Jurkat, Clone E6-1 (cell line): ENCODE measurements at places on chromosomes 16 and 17.
A peak's percentile ranks its signal among the peaks of the same experiment; 100 is the strongest.

DNA sequence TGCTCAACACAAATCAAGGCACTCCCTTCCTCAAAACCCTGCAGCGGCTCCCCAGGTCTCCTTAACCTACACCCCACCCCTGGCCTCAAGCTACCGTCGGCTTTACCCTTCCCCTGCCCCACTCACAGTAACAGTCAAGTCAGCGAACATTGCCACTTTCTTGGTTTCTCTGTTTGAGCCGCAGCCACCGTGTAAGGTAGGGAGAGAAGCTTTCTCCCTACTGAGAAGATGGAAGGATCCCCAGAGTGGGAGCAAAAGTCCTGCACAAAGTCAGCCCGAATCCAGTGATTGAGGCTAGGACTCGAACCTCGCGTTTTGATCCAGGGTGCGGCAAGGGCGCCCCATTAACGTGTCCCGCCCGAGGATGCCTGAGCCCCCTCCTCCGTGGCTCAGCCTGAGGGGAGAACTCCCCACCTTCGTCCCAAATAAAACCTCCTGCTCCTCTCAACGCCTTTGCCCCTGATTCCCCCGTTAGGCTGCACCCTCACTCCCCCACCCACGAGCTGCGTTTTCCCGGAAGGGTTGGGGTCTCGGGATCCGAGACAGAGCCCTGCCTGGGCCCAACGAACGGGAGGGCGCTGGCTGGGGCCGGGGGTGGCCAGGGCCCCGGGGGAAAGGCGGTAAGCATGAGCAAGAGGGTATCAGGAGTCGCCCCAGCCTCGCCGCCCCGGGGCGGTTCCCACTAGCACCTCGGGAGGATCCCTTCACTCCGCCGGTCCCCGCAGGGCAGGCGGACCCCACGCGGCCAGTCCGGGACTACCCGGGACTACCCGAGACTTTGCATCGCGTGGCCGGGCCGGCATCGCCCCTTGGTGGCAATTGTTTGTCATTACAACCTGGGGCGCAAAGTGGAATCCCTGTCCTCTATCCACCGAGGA, 9.9 kb upstream of the NAGS start:
- peak; percentile 27 for DNase-seq

DNA sequence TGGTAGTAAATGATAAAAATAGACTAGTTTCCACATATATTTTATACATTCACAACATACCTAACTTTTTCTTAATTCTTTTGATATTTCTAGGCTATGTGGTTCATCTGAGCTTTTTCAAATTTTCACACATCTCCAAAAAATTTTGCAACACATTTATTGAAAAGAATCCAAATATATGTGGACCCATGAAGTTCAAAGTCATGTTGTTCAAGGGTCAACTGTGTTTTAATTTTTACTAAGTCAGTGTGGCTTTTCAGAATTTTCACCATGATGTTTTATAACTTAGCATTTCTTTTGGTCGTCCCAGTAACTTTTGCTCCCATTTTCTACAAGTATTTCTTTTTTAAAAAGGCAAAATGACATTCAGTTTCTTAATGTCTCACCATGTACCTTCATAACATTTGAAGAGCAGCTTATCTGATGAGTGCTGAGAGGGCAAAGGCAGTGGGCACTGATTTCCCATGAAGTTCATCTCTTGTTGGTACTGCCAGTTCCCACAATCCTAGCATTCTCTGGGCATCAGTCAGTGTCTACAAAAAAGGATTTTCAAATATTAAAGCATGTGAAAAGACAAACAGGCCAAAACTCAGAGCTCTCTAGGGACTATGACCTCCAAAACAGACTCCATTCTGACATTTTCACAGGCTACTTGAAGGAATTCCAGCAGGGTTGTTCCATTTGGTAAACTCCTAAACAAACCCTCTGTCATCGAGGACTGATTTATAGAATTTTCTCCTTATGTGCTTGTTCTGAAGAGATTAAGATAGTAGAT, 80.3 kb downstream of the MRTFB start:
- no peak for DNase-seq

DNA sequence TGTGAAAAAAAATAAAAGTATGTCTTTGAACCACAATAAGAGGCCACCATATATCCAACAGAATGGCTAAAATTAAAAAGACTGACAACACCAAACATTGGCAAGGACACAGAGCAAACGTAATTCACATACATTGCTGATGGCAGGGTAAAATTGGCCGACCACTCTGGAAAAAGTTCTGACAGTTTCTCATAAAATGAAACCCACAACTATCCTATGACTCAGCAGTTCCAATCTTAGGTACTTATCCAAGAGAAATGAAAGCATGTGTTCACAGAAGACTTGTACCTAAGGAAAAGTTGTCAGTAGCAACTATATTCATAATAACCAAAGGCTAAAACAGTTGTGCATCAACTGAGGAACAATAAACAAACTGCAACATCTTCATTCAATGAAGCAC, 357.3 kb upstream of the XYLT1 start:
- DNase-seq = no peak

DNA sequence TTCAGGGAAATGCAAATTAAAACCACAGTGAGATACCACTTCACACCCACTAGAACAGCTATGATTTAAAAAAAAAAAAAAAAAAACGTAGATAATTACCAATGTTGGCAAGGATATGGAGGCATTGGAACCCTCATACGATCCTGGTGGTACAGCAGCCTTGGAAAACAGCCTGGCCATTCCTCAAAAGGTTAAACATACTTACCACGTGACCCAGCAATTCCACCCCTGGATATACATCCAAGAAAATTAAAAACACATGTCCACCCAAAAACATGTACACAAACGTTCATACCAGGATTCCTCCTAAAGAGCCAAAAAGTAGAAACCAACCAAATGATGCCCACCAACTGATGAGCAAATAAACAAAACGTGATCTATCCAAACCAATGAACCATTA, 68.1 kb downstream of the GAS7 start:
- no peak for DNase-seq

DNA sequence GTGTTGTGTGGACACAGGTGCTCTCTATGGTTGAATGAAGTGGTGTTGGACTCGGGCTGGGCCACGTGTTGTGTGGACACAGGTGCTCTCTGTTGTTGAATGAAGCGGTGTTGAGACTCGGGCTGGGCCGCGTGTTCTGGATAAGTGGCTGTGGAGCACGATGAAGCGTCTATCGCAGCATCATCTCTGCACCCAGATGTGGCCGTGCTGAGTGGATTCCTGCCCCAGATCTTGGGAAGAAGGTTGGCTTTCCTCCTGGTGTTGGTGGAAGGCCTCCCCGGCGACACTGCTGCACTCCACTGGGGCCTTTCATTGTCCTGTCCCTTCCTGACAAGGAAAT, 69.1 kb downstream of the RPTOR start:
- no peak for DNase-seq

DNA sequence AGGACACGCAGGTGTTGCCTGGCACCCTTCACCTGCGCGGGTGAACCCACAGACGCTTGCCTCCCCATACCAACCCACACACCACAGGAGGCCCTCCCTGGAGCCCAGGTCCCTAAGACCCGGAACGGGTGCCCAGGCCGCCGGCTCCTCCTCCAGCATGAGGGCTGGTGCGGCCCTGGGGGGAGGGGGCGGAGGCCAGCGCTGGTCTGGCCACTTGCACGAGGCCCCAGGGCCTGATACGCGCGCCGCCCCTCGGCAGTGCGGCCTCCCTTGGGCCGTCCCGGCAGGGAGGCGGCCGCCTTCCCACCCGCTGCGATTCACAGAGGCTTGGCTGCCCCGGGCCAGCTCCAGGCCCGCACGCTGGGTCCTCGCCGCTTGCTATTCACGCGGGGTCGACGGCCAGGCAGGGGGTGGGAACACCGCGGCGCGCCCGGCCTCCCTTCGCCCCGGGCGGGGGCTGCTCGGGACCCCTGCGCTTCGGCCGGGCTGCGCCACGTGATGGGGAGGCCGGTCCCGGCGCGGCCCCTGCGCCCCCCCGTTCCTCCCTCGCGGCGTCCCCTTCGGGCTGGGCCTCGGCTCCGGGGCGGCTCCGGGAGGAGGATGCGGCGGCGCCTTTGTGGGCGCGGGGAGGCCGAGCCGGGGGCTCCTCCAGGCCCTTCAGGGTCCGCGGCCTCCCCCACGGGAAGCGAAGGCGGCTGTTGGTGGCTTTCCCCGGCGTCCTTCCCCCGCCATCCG, 685 bp downstream of the FASN start:
- no peak for DNase-seq

GRCh38 chr16:55465077-55465896, 13.7 kb upstream of the MMP2 start:
- peak; percentile 79 for DNase-seq

- no peak for DNase-seq
Measured at GRCh38 chr16:89012622-89012995, 35.6 kb upstream of the CBFA2T3 start.

GRCh38 chr17:2138761-2139160, 83.9 kb downstream of the HIC1 start:
- peak; percentile 70 for DNase-seq

- no peak for DNase-seq
Measured at GRCh38 chr16:84851192-84852127, 31.7 kb downstream of the CRISPLD2 start.

DNA sequence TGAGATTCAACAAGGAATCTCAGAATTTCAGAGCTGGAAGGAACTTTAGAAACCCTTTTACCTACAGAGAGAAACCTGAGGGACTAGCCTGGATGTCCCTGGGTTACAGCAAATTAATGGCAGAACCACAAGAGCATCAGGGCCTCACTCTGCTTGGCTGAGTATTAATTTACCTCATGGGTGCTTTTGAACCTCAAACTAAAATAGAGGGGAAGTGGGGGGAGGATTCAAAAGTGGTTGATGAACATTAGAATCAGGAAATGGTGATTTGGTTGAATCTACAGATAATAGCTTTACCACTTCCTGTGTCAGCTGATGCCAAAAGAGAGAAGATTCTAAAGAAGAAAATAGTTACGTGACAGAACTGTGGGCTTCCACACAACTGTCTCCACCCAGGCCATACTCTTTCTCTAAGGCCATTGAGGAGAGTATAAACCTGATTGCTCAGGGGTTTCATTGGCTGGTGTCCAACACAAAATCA, 11.3 kb upstream of the SKAP1 start:
- peak; percentile 96 for DNase-seq

- no peak for DNase-seq
Measured at GRCh38 chr17:60110586-60110985, 31.9 kb upstream of the HEATR6 start.

DNA sequence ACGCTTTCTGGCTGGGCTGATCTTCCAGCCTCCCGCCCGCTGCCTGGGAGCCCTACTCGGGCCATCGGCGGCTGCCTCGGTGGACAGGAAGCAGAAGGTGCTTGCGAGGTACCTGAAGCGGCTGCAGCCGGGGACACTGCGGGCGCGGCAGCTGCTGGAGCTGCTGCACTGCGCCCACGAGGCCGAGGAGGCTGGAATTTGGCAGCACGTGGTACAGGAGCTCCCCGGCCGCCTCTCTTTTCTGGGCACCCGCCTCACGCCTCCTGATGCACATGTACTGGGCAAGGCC, 30.7 kb downstream of the CIITA start:
- no peak for DNase-seq

DNA sequence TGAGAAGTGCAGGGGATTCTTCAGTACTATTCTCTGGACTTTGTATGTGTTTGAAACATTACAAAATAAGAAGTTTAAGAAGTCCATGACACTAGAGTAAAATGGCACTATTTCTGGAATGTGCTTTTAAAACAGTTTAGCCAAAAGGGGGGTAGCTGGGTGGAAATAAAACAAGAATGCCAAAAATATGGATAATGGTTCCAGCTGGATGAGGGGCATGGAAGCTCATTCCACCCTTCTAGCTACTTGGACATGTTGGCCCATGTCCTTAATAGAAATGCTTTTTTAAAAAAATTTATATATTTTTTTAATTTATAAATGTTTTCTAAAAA, 13.1 kb downstream of the ZC3H7A start:
- DNase-seq = no peak

- no peak for DNase-seq
Measured at GRCh38 chr16:19301931-19302330, 16.4 kb downstream of the CLEC19A start.

DNA sequence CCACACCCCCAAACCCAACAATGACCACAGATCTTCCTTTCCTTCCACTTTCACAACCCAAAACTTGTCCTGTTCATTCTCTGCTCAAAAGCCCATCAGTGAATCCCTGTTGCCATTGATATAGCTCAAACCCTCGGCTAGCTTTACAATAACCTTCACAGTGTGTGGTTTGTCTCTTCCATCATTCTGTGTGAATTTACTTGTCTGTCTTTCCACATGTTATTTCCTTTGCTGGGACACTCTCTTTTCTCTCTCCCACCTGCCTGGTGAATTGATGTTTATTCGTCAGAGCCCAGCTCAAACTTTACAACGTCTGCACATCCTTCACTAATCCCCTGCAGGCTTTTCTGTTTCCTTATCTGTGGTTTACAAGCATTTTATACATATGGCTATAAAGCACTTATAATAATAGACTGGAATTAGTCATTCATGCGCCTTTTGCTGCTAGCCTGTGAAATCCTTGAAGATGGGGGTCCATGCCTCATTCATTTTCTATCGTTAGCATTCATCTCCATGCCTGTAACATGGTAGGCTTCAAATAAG, 114.4 kb downstream of the CDH13 start:
- DNase-seq = no peak

- no peak for DNase-seq
Measured at GRCh38 chr16:14181371-14182050, 110.4 kb downstream of the MRTFB start.

- DNase-seq = no peak
Measured at GRCh38 chr16:25006504-25007056, 8.6 kb downstream of the ARHGAP17 start.

GRCh38 chr17:75913537-75914210, 9.0 kb upstream of the MRPL38 start:
- DNase-seq = no peak

GRCh38 chr17:76314392-76315227, 6.5 kb upstream of the QRICH2 start:
- no peak for DNase-seq

DNA sequence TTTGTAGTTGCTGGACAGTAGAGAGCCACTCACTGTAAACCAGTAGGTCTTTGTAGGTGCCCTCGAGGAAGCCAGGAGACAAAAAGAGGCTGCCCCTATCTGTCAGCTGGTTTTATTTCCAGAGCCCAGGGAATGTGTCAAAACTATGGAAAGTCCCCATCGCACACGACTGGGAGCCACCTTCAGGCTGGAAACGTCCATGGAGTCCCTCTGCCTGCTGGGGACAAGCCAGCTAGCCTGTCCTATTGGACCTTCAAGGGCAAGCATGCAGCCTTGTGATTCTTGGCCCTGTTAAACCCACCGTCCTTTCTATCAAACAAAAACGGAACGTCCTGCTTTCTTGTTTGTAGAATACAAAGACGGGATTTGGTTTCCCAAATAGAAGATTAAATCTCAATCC, 289.8 kb downstream of the SLC39A11 start:
- no peak for DNase-seq
